ENCODE measurements at places on chromosomes 16 and 17.

GRCh38 chr17:29844339-29845048 is 85.5 kb downstream of the SSH2 start:
- DNase-seq = no peak

- no peak for DNase-seq
Measured at GRCh38 chr16:1466054-1466453, 8.8 kb downstream of the CLCN7 start.

- no peak for DNase-seq
Measured at GRCh38 chr17:40960144-40960543, 6.6 kb downstream of the KRT39 start.

DNA sequence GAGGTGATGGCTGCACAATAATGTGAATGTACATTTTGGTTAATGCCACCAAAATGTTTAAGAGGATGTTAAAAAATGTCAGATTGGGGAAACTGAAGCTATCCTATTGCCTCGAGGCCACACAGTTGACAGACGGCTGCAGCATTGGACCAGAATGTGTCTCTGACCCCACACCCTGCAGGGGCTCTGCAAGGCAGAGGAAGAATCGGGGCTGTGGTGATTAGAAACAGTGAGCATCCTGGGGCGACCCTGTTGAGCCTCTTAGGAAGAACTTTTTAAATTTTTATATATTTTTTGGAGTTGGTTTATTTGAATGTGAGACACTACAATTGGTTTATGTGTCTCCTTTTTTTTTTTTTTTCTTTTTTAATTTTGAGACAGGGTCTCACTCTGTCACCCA is 15.0 kb upstream of the ADORA2B start:
- no peak for DNase-seq

DNA sequence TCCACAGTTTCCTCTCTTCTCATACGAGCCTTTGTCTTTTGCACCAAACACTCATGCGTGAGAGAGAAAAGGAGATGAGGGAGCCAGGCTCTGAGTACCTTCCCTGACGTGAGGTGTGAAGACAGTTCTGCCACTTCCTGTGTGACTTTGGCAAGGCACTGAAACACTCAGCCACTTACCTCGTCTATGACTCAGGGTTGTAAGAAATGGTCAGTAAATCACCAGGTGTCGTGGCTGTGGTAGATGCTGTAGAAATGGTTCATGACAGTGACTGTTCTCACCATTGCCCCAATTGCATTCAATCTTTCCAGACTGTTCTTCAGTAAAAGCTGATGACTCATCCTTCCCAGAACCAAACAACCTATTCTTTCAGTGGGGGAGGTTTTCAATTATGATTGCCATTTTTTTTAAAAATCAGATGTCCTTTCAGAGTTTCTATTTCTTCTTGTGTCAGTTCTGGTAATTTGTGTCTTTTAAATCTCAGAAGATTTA is 49.2 kb upstream of the CBFA2T3 start:
- no peak for DNase-seq

DNA sequence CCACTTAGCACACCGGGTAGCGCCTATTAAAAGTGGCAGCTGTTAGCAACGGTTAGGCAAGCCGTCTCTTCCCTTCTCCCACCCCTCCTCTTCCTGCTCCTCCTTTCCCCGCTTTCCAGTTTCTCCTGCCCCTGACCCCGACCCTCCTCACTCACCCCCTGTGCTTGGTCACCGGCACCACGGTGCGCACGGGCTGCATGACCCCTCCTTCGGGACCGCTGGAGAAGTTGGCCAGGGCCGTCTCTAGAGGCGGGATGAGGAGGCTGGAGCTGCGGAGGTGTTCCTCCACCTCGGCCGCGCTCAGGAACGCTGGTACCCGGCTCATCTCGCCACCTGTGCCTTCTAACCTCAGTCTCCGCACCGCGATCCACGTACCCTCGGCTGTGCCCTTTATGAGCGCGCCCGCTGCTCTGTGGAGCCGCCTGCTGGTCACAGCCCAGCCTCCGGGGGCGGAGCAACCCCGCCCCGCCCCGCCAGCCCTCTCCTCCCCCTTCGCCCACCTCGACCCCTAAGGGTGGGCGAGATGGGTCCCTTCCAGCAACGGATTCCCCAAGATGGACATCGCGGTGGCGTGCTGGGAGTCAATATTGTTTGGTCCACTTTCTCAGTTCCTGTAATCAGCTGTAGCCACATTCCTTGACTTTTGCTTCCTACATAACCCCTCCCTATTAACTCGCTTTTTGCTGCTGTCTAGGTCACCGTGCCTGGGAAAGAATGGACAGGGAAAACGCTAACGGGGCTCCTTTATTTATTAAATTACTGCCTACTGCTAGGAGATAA is at the start of gene CRYM:
Gene CRYM, minus strand, starts transcription at position 364 of the 780 bp plus-strand sequence. Its CDS starts 39 bp downstream, at position 325.
- no peak for DNase-seq

GRCh38 chr16:85642762-85643358 is 29.7 kb downstream of the GSE1 start:
- no peak for DNase-seq

DNA sequence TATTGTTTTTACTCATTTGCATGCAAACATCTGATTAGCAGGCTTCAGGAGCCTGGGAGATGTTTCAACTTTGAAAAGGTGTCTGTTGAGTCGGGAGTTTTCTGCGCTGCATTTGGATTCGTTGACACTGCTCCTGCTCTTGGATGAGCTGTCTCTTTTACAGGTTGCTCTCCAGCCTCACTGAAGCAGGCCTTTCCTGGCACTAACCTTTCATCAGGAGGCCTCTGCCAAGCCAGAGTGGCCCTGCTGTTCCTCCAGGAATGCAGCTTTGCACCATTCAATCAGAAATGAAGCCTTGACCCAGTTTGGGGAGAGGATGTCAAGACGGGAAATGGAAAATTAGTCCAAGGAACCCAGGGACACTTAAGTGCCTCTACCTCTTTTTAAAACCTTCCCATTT is 330 bp upstream of the KRTAP29-1 start:
- no peak for DNase-seq

- DNase-seq = no peak
Measured at GRCh38 chr17:41444186-41444585, 3.4 kb upstream of the KRT38 start.
